ENCODE measurements at places on chromosomes 2 and 18.
A peak's percentile ranks its signal among the peaks of the same experiment; 100 is the strongest.

DNA sequence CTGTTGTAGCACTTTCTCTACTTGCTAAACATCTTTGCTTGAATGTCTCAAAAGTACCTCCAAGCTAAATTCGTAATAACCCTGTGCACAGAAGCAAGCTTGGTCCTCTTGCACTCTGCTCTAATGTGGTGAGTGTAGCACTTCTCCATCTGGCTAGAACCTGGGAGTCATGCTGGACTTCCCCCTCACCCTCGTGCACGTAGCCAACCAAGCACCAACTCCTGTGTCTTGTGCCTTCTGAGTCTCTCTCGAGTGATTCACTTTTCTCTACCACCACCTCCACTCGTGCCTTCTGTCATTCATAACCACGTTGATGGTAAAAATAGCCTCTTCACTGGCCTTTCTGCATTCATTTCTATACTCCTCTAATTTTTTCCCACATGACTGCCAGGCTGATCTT, 91.9 kb upstream of the KCNE4 start:
- no peak for DNase-seq

GRCh38 chr2:117931978-117932377, 81.9 kb downstream of the CCDC93 start:
- no peak for DNase-seq

DNA sequence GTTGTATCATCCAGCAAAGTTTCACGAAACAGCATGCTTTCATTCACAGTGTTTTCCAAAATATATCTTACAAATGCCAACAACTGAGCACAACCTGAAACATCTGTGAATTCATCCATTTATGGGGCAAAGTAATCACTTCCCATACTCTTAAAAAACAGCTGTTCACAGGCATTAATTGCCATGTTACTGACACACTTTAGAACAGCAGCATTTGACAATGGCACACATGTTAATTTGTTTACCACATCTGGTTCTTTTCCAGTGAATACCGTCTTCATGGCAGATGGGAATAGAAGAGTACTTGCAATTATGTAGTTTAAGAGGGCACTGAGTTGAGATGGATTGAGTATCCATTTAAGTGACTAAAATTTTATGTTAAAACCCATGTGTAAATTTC, 347.4 kb upstream of the LRP1B start:
- no peak for DNase-seq

GRCh38 chr2:217625557-217626169, 377.1 kb downstream of the TNS1 start:
- no peak for DNase-seq

DNA sequence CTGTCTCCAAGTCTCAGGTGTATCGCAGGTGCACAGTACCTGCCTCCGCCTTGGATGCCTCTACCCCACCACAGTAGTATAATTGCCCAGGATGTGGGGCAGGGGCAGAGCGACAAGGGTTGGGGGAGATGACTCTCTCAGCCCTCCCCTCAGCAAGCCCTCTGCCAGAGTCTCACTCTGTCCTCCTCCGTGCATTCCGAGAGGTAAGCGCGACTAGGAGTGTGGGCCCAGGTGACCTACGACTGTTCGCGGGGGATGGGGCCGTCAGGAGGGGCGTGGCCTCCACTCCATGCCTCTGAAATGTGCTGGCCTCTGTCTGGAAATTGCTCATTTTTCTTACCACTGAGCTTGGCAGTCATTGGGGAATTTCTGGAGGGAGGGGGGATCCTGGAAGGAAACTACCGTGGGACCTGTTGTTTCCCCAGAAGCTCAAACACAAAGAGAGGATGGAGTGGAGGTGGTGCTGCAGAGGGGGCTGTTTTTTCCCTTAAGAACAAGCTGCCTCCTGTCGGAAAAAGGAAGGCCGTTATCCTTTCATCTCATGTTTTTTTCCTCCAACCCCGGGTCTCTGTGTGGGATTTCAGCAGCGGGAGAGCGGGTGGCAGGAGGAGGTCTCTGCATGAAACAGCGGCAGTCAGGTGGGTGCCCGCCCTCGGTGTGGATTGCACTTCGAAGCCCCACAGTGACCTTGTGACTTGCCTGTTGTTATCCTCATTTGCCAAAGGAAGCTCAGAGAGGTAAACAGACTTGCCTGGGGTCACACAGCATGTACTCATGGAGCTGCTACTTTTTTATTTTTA, 13.0 kb upstream of the RALB start:
- DNase-seq, result no peak

- DNase-seq, result peak; percentile 34
Measured at GRCh38 chr18:12253663-12254135, 462 bp upstream of the CIDEA start.

GRCh38 chr2:179592167-179592936, 269.1 kb downstream of the ZNF385B start:
- DNase-seq, result no peak

GRCh38 chr2:71452565-71452964, 796 bp upstream of the DYSF start:
- DNase-seq, result no peak

DNA sequence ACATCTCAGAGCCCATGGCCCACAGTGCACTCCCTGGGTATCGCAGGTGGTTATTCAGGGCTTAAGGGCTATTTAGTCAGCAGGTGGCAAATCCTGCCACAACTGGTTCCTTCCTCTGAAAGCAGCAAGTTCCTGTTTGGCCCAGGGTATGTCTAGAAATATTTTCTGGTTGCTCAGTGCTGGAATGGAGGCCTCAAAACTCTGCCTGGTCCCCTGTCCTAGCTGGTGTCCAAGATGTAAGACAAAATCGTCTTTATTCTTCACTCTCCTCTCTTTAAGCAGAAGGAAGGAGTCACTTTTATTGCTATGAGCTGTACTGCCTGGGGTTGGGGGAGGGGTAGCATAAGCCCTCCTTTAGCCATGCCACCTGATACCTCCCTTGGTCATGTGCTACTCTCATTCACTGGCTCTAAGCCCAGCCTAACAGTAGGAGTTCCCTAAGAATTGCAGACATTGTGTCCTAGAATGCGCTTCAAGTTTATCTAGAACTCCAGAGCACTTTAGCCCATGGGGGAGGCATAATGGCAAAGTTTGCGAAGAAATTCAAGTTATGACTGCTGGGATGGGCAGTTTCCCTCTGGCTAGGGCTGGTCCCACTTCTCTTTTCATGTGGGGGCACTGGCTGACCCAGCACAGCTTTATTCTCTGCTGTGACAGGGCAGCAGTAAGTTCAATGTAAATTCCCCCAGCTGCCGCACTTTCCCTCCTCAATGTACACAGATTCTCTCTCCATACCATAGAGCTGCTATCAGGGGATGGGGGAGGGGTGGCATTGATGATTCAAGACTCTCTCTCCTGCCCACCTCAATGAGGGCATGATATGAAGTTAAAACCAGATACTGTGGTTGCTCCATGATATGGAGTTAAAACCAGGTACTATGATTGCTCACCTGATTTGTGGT, 27.1 kb upstream of the CWC22 start:
- DNase-seq, result peak; percentile 41

GRCh38 chr2:169365029-169365480, 2.7 kb upstream of the LRP2 start:
- DNase-seq, result no peak

DNA sequence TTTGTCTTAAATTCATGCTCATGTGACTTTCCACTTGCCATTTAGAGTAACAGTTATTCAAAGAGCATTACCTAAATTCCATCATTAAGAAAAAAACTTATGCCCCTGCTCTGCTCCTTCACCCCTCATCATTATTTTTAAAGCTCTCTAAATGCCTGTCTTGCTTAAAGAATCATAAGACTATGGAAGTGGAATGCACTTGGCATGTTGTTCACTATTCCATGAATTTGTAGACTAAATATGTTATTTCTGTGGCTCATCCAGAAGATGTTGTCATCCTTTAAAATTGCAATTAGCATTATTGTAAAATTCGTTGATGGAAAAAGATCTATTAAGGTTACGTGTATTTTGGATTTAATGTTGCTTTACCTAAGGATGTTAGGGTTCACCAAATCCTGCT, 61.8 kb downstream of the FMNL2 start:
- DNase-seq, result no peak

- no peak for DNase-seq
Measured at GRCh38 chr2:199946196-199946595, 9.1 kb downstream of the TYW5 start.

DNA sequence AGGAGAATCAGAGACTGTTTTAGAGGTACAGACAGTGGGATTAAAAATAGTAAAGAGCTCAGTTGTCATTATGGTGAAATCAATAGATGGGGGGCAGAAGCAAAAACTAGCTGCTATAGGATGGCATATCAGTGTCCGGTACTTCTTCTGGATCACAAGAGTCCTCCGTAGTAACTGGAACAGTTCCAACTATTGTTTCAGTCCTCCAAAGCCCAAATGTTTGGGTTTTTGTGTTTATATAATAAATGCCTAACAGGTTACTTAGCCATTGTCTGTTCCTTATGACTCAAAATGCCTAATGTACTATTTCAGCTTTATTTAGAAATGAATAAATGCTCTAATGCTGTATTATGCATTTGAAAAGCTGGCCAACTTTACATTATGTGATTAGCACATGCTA, 401.2 kb downstream of the PTH2R start:
- DNase-seq, result no peak

- no peak for DNase-seq
Measured at GRCh38 chr2:136183097-136183496, 65.1 kb upstream of the CXCR4 start.

DNA sequence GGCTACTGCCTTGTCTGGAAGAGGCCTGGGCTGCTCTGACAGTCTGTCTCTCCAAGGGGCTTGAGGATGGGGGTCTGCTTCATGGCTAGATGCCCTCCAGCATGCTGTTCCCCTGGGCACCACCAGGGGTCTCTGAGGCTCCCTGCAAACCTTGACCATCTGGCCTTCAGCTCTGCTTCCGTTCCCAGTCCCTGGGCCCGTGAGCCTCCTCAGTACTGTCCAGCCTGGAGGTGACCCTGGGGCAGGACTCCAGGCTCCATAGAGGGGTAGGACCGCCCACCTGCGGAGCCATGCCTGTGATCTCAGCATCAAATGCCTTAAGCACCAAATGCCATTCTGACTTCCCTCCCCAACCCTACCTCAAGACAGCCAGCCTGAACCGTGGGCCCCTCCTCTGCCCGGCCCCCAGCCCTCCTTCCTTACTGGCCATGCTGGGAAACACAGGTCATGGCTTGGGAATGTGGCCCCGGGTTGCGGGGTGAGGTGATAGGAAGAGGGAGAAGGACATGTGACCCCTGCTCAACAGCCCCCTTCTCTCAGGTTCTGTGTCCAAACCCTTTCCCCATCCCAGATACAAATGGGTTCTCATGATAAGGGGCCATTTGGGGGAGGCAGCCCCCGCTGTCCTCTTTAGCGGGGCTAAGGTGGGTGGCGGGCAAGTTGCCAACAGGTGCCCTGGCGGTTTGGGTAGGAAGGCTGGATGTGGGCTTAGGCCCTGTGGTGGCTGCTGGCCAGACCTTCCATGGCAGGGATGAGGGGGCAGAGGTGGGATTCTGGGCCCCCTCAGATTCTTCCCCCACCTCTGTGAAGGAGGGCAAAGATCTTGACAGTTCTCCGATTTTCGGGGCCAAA, 25.0 kb downstream of the SPEG start:
- peak; percentile 87 for DNase-seq

GRCh38 chr2:74316627-74317295, 26.5 kb downstream of the SLC4A5 start:
- no peak for DNase-seq

DNA sequence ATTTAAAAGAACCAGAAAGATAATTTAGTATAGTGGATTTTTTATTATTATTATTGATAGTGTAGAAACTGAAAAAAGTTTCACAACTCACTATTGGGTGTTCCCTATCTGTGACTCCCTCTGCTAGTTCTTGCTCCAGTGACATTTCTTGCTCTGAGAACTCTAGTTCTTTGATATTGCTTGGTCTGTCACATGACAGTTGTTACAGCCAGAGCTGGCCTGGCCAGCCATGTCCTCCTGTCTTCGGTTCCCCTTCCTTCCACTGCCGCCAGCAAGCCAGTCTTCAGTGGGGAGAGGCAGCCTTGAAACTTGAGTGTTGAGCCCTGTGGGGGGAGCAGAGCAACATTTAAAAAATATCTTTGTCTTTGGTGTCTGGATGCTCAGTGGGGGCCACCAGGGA, 7.6 kb upstream of the THOC1 start:
- DNase-seq, result no peak

GRCh38 chr2:226048611-226049010, 649.1 kb downstream of the NYAP2 start:
- peak; percentile 39 for DNase-seq

- DNase-seq, result no peak
Measured at GRCh38 chr18:1408376-1408775, 503.7 kb downstream of the ADCYAP1 start.

DNA sequence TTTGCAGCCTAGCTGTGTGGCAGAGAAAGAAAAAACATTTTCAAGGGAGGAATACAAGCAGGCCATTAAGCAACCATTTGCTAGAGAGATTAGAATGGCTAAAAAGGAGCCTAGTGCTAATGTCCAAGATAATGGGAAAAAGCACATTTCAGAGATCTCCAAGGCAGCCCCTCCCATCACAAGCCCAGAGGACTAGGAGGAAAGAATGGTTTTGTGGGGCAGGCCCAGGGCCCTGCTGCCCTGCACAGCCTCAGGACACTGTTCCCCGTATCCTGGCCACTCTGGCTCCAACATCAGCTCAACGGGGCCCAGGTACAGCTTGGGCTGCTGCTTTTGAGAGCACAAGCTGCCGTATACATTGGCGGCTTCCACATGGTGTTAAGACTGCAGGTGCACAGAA, 16.5 kb upstream of the GBX2 start:
- no peak for DNase-seq

- DNase-seq, result no peak
Measured at GRCh38 chr18:47174545-47175116, 1.5 kb downstream of the IER3IP1 start.

- DNase-seq, result no peak
Measured at GRCh38 chr18:59597049-59597448, 100.2 kb downstream of the CCBE1 start.

DNA sequence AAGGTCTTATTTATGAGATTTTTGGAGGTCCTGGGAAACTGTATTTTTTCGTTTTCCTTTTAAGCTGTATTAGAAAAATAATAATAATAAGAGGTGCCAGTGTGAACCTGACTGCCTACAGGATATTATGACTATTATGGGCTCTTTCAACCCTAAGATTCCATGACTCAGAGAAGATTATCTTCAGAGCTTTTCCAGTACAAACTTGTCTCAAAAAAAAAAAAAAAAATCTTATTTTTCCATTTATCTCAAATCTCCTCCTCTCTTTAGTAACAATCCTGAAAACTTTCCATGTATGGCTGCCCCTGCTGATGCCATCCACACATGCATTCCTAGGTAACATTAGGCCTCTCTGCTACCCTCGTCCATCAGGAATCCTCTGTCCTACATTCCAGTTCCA, 36.7 kb upstream of the RPE start:
- DNase-seq, result no peak

DNA sequence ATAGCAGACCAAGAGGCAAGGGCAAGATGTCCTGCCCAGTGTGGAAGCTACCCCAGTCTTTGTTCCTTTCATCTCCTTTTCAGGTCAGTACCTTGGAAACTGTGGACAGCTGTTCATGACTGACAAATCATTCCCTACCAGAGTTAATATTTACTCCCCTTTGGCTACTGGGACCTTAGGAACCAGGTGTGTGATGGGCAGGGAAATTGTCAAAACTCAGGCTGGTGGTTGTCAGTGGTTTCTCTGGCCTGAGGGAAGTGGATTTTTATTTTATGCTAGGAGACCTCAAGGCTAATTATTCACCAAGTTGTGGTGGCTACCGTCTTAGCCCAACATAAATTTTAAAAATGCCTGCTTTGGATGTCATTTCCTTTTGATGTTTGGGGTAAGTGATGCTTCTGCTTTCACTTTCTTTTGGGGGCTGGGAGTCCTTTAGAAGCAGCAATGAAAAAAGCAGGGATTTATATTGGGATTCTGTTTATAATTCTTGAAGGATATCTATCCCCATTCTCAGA, 119.3 kb downstream of the SETBP1 start:
- DNase-seq, result no peak
